Purkinje cell (primary cell): ENCODE measurements at places on chromosomes 16 and 17. TPM values are rescaled to one million over a fixed set of nuclear protein-coding genes. Genes with fewer than 3 reads are reported as not detected.

Gene TBC1D3E
- not detected in 2 replicates for polyA plus RNA-seq

Gene TLCD2
- 0.06 and 0.22 TPM in 2 replicates for polyA plus RNA-seq

Gene SRR
- 17.4 and 44.1 TPM in 2 replicates for polyA plus RNA-seq

Gene CX3CL1
- 15.3 and 16.5 TPM in 2 replicates for polyA plus RNA-seq

Gene C17orf107
- 0.75 TPM in 1 of 2 replicates, not detected in the other for polyA plus RNA-seq

Gene LRRC46
- 6.0 TPM in 1 of 2 replicates, not detected in the other for polyA plus RNA-seq

Gene PHB1
- 30.5 and 69.4 TPM in 2 replicates for polyA plus RNA-seq
